Activated naive CD4-positive, alpha-beta T cell treated with Interleukin-2 at 50 U/mL for 16 hours (primary cell): ENCODE measurements at places on chromosomes 2 and 18.

DNA sequence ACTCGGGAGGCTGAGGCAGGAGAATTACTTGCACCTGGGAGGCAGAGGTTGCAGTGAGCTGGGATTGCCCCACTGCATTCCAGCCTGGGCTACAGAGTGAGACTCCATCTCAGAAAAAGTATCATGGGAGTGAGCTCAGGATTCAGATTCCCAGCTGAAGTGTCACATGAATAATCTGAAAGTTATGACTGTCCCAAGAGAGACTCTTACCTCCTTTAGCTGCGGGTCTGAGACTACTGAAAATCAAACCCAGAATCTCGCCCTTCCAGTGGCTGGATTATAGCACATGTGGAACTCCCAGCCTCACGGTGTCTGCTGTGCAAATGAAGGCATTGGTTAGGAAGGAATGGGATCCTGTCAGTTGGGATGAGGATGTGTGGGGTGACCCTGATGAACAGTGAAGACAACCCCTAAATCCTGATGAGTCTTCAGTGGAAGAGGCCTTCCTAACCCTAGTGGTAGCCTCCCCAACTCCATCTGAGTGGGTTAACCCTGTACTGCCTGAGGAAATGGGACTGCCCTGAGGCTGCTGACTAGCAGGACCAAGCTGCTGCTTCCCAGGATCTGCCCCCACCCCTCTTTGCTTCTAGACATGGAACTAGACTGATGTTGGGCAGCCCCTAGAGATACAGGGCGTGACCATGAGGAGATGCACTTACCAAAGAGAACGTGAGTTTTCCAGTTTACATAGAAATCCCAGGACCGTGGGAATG lies 16.5 kb downstream of the BOK start:
- DNase-seq, result no peak

- no peak for DNase-seq
Measured at GRCh38 chr2:162636206-162636728, 202.3 kb downstream of the KCNH7 start.

GRCh38 chr2:118077636-118078247 lies 10.5 kb upstream of the INSIG2 start:
- no peak for DNase-seq

DNA sequence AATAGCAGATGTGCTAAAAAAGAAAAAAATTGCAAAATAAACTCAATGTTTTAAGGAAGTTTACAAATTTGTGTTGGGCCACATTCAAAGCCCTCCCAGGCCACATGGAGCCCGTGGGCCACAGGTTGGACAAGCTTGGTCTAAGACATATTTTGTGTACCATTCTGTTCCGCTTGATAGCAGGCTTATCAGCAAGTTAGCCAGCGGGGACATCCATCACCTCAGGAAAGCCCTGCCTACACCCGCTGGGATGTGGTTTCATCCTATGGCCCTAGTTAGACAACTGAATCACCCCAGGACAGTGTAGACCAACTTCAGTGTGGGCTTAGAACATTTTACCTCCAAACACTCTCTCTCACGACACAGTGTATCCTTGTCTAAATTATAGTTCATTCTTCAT lies 32.6 kb downstream of the CD8B2 start:
- no peak for DNase-seq

DNA sequence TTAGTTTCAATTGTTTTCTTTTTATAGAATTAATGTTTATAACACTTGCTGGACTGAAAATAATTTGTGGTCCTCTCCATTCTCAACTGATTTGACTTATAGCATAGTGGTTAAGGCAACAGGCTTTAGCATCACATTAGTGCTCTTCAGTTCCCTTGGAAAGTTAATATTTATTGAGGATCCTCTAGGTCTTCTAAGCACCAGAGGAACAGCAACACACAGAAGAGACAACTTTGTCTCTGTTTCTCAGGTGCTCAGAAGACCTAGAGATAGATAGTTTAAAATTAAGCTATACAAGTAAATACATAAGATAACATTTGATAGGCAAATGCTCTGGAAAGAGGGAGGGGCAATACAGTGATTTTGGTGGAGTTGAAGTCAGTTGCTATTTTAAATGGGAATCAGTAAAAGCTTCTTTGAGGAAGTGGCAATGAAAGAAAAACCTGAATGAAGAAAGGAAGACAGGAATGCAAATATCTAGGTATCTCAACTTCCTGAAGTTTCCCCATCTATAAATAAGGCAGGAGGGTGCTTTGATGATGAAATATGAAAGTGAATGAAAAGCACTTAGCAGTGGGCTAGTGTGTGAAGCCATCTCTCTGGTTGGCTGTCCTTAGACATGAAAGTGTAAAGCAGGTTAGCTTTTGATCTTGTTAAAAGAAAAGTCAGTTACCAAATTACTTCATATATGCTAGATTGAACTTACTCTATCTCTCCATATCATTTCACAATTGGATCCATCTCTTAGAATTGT lies 7.9 kb downstream of the NEUROD1 start:
- DNase-seq, result no peak

GRCh38 chr2:199662255-199662654 lies 188.7 kb downstream of the FTCDNL1 start:
- DNase-seq, result no peak

- DNase-seq, result no peak
Measured at GRCh38 chr2:223860809-223861738, 23.7 kb upstream of the AP1S3 start.

- no peak for DNase-seq
Measured at GRCh38 chr18:48216639-48217257, 192.4 kb downstream of the ZBTB7C start.

DNA sequence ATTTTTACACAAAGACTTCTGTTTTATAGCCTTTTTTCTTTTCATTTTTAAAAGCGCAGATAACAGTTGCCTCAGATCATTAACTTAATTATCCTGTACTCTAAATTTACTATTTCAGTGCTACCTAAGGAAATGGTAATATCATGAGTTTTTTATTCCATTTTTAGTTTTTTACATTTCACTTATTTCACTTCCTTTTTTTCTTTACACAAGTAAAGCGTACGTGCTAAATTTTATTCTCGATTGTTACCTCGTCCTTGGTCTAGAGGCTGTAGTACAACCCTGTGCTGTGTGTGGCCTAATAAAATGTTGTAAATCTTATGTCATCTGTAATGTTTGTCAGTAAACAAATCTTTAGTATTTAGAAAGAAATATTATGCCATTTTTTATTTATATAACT lies 49.2 kb downstream of the CRIM1 start:
- no peak for DNase-seq

GRCh38 chr18:62450546-62451410 lies 72.0 kb upstream of the ZCCHC2 start:
- DNase-seq, result no peak

- no peak for DNase-seq
Measured at GRCh38 chr2:8134985-8135682, 546.7 kb upstream of the ID2 start.

- DNase-seq, result peak; percentile 56
Measured at GRCh38 chr2:9769171-9770005, 73.9 kb upstream of the TAF1B start.

GRCh38 chr2:144567745-144568144 lies 47.8 kb upstream of the ZEB2 start:
- DNase-seq, result no peak

GRCh38 chr2:74457129-74457548 lies 1.1 kb upstream of the WBP1 start:
- DNase-seq, result no peak

DNA sequence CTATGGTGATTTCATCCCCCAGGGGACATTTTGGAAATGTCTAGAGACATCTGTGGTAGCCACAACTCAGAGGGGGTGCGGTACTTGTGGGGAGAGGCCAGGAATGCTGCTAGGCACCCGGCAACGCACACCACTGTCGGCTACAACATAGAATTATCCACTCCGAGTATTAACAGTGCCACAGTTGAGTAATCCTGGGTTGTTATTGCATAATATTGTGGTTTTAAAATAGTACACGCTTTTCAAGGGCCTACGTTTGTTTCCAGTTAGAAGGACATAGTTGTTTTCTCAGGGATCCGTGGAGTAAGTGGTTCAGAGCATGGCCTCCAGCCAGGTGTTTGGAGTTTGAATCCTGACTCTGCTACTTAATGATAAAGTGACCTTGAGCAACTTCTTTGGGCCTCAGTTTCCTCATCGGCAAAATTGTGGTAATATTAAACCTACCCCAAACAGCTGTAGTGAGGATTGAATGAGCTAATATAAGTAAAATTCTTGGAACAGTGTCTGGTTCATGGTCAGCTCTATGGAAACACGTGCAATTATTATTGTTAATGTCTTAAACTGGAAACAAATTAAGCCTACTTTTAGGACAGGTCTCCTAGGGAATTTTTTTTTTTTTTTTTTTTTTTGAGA lies 24.5 kb downstream of the CYP27A1 start:
- no peak for DNase-seq

DNA sequence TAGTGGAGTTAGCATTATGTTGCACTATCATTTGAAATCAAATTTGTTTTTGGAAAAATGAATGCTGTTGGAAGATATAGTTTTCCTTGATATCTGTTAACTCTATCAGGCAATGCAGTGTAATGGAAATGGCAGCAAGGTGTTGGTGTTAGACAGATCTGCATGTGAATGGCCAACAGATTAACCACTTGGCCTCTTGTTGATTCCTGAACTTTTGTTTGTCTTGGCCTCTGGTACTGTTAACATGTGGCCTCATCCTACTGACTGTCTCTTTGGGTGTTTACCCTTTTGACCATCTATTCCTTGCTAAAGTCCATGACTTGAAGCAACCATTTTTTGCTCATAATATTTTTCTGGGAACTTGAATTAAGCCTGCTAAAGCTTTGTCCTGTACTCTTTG lies 110.2 kb upstream of the CDH2 start:
- no peak for DNase-seq

GRCh38 chr2:44562737-44563136 lies 201.0 kb downstream of the CAMKMT start:
- DNase-seq, result no peak

DNA sequence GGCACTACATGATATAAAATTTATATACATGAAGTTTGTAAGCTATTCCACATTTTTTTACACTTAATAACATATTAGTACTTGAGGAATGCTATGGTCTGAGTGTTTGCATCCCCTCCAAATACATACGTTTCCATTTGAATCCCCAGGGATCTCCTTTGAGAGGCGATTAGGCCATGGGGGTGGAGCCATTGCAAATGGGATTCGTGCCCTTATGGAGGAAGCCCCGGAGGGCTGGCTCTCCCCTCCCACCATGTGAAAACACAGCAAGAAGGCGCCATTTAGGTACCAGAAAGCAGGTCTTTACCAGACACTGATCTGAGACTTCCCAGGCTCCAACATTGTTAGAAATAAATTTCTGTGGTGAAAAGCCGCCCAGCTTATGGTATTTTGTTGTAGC lies 20.8 kb upstream of the MBP start:
- no peak for DNase-seq

- no peak for DNase-seq
Measured at GRCh38 chr2:154032220-154032619, 160.5 kb downstream of the GALNT13 start.

DNA sequence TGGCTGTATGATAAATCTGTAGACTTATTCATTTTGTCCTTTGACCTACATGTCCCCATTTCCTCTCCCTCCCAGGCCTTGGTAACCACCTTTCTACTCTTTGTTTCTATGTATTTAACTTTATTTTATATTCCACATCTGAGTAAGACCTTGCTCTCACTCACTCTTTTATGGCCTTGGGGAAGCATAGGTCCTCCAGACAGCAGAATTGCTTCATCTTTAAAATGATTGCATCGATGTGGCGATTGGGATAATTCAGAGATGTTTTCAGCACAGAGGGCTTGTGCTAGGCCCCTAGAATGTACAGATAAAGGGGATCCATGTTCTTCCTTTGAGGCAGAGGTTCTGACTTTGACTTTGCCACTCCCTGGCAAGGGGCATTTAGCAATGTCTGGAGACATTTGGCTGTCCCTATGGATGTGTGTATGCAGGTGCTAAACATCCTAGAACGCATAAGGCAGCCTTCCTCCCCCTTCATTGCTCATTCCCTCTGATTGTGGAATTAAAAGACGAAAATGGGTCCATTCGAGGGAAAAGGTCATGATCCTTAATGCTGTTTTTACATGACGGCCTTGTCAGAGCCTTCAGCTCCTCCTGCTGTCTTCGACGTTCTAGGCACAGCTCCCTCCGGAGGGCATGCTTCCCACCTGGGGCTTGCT lies 1.2 kb upstream of the GPR39 start:
- no peak for DNase-seq

DNA sequence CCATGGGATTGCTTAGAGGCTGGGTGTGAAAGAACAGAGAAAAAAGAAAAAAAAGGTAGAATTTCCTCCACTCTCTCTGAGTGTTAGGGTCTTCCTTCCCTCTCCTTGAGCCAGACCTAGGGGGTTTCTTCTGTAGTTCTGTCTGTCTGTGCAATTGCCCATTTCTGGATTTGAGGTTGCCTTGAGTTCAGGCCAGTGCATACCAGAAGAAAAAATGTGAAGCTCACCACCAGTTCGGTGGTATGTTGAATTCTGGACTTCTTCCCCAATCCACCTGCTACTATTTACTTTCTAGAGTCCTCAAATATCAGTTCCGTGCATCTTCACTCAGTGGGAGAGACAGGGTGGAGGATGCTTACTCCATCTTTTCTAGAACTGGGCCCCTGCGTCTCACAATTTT lies 15.3 kb upstream of the SELENOI start:
- no peak for DNase-seq

DNA sequence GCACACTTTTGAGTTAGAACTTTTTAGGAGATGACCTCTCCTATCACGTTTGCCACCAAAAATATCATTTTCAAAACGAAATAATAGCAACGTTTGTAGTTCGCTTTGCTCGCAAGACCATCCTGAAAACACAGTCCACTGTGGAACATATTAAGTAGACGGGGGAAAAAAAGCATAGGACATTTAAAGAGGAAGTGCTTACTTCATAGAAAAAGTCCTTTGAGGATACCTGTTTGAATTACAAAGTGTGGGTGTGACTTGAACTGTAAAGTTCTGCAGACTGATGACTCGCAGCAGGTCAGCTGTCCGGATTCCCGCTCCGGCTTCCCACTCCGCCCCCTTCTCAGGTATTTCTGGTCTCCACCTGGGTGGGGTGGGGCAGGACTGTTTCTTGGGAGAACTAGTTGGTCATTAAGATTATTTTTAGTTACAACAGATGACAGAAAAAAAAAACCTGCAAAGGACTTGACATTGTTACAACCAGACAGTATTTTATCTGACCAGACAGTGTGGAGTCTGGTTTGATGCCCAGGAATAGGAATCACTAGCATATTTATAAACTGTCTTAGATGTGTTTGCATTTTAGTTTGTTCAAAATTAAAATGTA lies 13.3 kb downstream of the CNOT11 start:
- no peak for DNase-seq

- DNase-seq, result no peak
Measured at GRCh38 chr18:35331367-35332087, 12.7 kb downstream of the ZNF24 start.
